ENCODE measurements at places on chromosomes 16 and 17. TPM values are rescaled to one million over a fixed set of nuclear protein-coding genes. Genes with fewer than 3 reads are reported as not detected.

GRCh38 chr16:9850817-9851216, 331.4 kb downstream of the GRIN2A start:
- DNase-seq = no peak

- DNase-seq = no peak
Measured at GRCh38 chr17:20156196-20157000, 147.2 kb downstream of the SPECC1 start.

- no peak for DNase-seq
Measured at GRCh38 chr17:14052886-14053615, 16.3 kb upstream of the COX10 start.

DNA sequence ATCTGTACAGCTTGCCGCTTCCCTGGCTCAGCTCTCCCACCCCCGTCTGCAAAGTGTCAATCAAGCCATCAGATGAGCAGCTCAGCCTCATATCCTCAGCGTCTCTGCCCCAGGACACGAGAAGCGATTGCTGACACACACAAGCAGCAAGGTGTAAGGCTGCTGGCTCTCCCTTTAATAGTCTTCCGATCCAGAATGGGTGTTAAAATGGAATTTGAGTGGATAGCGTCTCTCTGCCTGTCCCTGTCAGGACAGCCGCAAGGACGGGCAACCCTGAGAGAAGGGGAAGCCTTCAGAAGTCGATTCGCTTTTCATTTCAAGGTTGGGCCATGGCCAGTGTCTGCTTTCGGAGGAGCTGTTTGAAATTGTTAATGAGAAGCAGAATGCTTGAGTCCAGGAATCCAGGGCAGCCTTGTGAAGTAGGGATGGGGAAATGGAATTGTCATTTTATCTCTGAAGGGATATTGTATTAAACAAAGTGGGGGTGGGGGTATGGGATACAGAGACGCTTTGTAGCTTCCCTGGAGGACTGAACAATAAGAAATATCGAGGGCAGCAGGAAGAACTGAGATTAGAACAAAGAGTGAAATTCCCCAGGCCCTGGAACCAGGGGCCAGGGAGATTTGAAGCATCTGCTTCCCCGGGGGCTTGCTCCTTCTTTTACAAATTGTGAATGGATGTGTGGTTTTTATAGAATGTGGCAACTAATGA, 4.7 kb upstream of the PIPOX start:
- no peak for DNase-seq

- peak; percentile 65 for DNase-seq
Measured at GRCh38 chr17:37489197-37490001, at the start of gene DUSP14. TSS of gene DUSP14 (plus strand) at chr17:37489891. CDS start at chr17:37512273, 22,382 bp downstream.

DNA sequence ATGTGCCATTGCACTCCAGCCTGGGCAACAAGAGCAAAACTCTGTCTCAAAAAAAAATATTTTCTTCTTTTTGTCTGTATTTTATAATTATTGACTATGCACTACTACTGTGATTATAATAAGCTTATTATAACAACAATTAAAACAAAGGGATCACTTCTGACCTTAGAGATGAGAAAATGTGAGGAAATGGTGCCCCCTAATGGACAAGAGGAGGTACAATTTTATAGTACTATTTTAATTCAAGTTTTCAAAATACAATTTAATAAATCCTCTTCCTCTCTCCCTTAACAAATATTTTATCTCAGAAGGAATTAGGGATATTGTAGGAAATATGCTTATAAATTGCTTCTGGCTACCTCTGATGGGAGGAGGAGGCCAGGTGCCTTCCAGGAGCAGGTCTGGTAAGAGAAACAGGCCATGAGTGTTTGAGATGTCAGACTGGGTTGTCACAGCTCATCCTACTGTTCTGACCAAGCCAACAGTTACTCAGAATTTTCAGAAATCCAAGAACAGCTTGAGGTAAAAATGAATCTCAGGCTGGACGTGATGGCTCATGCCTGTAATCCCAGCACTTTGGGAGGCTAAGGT, 14.0 kb downstream of the VPS53 start:
- DNase-seq = no peak

DNA sequence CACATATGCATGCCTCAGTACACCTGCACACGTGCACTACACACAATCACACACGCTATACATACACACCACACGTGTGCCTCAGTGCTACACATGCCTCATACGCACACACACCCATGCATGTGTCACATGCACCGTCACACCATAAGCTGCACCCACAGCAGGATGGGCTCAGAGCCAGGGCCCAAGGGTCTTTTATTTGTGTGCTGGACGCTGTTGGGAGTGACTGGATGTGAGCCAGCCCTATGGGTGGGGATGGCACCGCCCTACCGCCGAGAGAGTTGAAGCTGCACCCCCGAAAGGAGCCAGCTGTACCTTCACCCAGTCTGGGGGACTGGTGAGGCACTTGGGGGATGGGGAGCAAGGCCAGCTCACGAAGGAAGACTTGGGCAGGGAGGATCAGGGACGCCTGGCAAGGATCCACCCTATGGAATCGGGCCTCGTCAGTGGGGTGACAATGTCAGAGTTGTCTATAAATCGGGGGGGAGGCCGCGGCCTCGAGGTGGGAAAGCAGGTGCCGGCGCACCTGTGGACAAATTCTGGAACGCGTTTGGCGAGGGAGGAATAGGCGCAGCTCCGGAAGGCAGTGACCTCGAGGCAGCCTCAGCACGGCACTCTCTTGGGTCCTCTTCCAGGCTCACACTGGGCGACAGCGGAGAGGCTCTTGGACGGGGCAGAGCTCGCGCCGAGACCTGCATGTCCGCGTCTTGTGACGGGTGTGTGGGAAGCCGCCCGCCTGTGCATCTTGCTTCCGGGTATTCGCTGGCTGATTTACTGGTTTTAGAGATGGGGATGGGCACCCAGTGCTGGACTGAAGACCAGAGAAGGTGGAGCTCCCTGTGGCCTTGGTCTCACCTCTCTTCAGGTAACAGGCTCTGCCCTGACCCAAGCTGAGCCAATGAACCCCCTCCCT, 7.3 kb downstream of the RGS11 start:
- DNase-seq = no peak

The KRTAP1-5 gene
- total RNA-seq = not detected

The TP53TG3 gene
- total RNA-seq = 0.32 TPM

DNA sequence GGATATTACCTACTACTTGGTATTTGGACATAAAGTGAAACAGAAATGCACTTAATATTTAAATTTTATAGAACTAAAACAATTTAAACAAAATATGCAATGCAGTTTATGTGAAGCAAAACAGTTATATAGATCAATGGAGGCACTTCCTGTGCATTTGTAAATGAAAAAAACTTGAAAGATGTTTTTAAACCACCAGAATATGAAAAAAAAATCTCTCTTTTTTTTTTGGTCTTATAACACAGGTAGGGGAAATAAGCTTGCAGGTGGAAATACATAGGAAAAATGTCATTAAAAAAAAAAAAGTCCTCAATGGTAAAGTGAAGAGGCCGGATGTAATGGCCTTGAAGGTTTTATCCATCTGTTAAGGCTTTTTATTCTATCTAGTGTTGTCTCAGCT, 180.3 kb upstream of the AXIN2 start:
- no peak for DNase-seq

GRCh38 chr16:48562475-48562874, 47.5 kb downstream of the N4BP1 start:
- DNase-seq = no peak

GRCh38 chr17:68698746-68699145, 97.6 kb upstream of the FAM20A start:
- DNase-seq = no peak

DNA sequence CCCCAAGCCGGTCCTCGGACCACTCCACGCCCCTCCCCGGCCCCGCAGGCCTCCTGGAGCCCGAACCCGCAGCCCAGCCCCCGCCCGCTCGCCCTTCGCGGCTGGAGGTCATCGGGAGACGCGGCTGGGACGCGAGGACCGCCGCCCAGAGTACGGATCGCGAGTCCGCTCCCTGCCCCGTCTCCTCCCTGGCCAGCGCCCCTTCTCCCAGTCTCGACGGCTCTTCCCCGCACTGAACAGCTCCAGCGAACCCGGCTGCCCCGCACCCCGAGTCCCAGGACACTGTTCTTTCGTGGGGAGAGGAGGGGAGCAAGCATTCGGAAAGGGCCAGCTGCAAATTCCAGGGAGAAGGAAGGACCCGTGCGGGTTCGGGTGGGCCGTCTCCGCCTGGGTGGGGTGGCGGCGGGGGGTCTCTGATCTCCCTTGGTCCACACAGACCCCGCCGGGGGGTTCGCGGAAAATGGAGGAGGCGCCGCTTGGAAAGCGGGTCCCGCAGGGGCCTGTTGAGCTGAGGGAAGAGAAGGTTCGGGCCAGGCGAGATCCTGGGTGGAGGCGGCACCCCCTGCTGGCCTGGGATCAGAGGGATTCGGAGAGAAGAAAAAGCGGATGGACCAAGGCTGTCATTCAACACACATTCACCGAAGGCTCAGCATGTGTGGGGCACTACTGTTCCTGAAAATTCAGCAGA, 632 bp upstream of the RTN4RL1 start:
- peak; percentile 52 for DNase-seq

The RPS6KB1 gene
- total RNA-seq = 47.5 TPM

The BTBD17 gene
- total RNA-seq = not detected

The SLC2A4 gene
- 3.5 TPM for total RNA-seq

GRCh38 chr17:30557916-30558685, 80.9 kb downstream of the GOSR1 start:
- DNase-seq = no peak

DNA sequence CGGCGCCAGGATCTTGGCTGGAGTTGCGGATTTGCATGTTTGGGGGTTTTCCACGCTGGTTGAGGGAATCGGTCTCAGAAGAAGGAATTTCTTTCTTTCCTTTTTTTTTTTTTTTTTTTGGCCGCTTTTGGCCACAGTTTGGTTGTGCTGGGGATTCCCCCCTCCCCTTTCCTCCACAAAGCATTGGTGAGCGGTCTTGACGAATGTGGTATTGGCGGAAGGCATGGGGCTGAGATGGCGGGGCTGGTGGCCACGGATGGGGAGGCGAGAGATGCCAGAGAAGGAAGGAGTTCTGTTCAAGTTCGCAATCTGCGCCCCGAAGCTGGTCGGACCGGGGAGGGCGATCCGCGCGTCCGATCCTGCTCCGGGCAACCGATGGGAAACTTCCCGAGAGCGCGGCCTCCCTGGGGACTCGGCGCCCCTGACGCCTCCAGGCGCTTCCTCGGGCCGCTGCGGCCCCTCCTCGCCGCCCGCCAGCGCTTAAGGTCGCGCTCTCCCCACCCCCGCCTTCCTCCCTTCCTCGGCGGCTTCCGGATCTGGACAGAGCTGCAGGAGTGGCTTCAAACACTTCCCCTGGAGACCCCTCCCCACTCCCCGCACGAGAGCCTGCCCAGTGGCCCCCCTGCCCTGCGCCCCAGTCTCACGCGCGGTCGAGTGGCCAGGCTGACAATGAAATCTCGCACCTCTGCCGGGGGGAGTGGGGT, 43.2 kb downstream of the RAI1 start:
- DNase-seq = no peak

DNA sequence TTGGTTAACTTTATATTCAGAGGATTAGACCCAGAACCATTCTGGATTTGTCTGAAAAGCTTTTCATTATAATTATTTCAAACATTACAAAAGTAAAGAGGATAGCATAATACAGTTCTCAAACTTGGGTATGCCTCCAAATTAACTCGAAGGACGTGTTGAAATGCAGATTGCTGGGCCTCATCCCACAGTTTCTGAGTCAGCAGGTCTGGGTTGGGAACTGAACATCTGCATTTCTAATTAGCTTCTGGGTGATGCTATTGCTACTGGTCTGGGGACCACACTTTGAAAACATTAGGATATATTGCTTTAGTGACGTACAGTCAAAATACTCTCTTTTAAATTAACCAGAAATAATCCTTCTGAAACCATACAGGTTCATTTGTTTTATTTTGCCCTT, 10.0 kb downstream of the TPPP3 start:
- no peak for DNase-seq

- no peak for DNase-seq
Measured at GRCh38 chr17:43641416-43641815, 20.3 kb downstream of the MEOX1 start.

- no peak for DNase-seq
Measured at GRCh38 chr16:4488499-4488967, 12.3 kb downstream of the HMOX2 start.

DNA sequence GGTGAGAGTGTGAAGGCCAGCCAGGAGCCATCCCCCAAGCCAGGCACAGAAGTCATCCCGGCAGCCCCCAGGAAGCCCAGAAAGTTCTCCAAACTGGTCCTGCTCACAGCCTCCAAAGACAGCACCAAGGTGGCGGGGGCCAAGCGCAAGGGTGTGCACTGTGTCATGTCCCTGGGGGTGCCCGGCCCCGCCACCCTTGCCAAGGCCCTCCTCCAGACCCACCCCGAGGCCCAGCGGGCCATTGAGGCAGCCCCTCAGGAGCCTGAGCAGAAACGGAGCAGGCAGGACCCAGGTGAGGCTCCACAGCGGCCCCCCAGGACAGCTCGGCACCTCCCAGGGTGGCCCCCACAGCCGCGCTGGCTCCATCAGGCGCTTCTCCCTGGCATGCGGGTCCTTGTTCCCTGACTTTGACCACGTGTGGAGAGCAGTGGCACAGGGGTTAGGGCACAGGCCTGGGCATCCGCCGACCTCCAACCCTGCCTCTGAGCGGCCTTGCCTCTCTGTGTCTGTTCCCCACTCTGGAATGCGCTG, 13.5 kb downstream of the FLYWCH2 start:
- DNase-seq = no peak

GRCh38 chr17:13016881-13017654, 759 bp downstream of the ELAC2 start:
- no peak for DNase-seq

The CSH1 gene
- total RNA-seq = not detected

DNA sequence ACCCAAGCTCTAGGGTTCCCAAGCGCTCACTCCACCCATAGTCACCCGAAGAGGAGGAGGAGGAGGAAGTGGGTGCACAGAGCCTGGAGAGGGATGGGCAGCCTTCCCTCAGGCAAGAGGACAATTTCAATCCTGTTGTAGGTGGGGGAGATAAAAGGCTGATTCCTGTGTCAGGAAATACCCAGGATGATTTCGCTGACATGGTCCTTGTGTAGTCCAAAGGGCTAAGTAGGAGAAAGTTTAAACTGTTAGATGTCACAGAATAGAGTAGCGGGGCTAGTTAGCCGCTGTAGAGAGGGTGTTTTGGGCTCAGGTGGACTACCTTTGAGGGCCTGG, 1.3 kb upstream of the EXOC7 start:
- DNase-seq = no peak

DNA sequence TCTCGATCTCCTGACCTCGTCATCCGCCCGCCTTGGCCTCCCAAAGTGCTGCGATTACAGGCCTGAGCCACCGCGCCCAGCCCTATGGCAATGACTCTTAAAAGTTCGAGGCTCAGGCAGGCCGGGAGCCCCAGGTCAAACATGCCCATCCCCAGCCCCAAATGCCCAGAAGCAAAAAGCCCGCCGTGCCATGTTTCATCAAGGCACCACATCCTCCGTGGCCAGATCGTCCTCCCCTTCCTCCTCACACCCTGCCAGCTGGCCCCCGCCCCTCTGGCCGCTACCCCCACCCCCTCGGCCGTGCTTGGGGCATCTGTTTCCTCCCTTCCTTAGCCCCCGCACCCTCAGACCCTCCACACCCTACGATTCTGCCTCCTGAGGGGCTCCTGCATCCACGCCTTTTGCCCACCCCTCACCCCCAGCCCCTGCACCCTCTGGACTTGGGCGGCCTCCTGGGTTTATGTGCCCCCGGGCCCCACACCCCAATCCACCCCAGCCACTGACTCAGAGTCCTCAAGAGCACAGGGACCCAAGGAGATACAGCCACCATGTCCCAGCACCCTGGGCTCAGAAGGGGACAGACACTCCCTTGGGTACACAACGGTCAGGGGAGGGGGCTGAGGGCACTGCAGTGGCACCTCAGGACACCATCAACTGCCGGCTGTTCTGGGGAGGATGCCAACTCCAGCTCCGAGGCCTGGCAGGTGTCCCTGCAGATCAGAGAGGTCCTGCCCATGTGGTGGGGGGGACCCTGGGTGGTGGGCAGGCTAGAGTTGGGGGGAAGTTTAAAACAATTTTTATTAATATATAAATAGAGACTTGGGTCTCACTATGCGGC, 7.1 kb downstream of the CTRB1 start:
- DNase-seq = no peak
